ENCODE measurements at places on chromosomes 7 and 10.

GRCh38 chr10:90218846-90219245, 517.5 kb downstream of the KIF20B start:
- DNase-seq = no peak

- DNase-seq = no peak
Measured at GRCh38 chr10:43327171-43327570, 44.3 kb upstream of the FXYD4 start.

- DNase-seq = no peak
Measured at GRCh38 chr7:100894860-100895700, 608 bp downstream of the ACHE start.

DNA sequence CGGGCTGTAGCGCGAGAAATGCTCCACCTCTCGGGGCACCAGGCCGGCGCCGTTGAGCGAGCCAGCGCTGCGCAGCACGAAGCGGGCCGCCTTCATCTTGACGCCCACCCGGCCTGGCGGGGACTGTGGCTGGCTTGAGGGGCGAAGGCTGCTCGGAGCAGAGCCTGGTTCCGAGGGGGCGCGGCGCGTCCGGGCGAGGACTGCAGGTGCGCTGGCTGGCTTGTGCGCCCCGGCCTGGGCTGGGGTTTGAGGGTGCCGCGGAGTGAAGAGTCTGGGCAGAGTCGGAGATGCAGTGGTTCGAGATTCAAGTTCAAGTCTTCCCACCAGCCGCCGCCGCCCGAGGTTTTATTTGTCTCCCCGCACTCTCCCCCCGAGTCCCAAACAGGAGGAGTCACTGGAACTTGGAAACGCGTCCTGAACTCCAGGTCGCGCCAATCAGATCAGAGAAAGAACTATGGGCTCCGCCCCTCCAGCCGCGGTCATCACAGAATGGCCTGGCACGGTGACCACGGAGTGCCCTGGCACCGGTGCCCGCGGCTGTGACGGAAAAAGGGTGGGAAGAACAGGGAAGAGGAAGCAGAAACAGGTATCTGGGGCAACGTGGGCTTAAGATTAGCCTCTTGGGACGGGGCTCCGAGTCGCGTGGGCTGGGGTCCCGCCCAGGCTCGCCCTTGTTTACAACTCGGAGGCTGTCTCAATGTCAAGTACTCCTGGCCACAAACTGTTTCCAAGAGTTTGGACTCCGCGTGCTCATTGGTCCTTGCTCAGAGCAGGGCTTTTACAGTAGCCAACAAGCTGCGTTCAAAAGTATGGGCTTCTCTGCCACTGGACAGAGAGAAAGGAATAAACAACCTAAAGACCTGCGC, at the start of gene PDK4:
PDK4 (minus strand) TSS at position 319 of the 866 bp plus-strand sequence; CDS start at position 96, 223 bp downstream.
- no peak for DNase-seq

- DNase-seq = peak; percentile 12
Measured at GRCh38 chr10:60803433-60803832, 25.2 kb downstream of the CDK1 start.

GRCh38 chr7:100342765-100343164, 15.2 kb upstream of the PILRB start:
- DNase-seq = no peak

- DNase-seq = no peak
Measured at GRCh38 chr7:150383710-150384397, 4.7 kb downstream of the ZNF775 start.

GRCh38 chr7:125681508-125681907, 751.9 kb upstream of the POT1 start:
- DNase-seq = no peak

GRCh38 chr10:96244354-96244753, 27.0 kb downstream of the BLNK start:
- no peak for DNase-seq

- DNase-seq = peak; percentile 38
Measured at GRCh38 chr10:32957341-32958084, 517 bp downstream of the ITGB1 start.

DNA sequence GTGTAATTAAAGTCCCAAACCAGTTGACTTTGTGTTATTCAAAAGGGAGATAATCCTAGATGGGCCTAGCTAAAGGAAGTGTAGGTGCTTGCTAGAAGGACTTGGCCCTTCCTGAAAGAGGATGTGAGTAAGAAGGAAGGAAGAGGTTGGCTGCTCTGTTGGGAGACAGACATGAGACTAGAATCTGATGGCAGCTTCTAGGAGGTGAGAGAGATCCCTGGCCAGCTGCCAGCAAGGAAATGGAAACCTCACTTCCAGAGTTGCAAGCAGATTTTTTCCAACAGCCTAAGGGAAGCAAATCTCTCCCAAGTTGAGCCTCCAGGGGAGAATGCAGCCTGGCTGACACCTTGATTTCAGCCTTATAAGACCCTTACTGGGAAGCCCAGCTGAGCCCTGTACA, 368.4 kb upstream of the ZMIZ1 start:
- DNase-seq = no peak

DNA sequence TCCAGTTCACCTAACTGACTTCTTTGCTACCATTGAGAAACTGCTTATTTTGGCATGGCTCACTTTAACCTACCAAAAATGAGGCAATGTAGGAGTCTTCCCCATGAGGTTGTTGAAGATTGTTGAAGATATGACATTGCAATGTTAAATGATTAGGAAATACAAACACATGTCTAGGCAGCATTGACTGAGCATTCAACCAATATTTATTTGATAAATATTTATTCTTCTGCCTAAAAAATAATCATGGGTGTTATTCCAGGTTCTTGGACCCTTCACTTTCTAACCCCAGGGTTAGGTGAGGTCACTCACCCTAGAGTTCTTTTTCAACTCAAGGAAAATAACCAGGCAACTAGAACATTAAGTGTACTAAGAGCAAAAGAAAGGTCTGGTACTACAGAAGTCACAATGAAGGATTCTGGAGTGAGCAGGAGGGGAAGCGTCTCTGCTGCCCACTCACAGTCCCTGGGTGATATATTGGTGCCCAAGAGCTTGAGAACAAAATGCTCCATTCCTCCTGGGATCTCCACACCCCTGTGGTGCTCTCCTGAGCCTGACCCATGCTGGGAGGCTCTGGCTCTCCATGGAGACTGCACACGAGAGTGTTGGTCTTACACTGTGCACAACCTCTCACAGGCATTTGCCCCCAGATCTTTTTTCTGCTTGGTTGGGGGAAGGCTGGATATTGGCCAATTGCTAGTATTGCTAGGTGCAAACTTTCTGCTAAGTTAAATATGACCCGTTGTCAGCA, 123.4 kb downstream of the SPAG6 start:
- no peak for DNase-seq

DNA sequence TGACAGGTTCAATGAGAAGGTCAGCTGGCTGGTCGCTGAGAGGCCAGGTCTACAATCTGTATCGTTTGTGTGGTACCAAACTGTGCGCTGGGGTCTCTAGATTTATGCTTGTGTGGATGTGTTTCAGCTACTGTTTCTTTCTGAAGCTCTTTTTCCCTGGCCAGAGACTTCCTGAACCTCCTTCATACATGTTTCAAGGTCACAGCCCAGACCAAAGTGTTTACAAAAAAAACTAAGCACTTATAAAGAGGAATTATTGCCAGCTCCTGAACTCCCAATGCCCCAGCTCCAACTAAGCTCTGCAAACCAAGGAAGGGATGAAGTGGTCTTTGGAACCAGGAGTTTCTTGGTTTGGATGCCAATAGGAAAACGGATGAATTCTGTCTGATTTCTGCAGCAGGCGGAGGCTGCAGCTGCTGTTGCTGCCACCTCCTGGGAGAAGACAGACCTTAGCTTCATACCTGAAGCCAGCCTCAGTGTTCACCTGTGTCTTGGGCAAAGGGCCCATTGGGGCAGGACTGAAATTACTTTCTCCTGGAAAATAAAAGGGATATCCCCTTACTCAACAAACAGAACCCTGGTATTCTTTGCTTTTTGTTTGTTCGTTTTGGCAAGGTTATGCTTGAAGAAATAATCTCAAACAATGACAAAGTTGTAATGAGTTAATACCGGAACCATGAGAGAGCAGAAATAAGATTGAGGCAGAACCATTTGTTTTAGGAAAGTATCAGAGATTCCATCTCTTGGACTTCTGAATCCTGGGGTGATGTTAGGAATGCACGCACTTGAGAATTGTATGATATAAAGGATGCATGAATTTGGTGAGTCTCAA, 24.6 kb upstream of the MKLN1 start:
- DNase-seq = no peak

GRCh38 chr7:140639366-140640053, 1.1 kb downstream of the DENND2A start:
- no peak for DNase-seq

DNA sequence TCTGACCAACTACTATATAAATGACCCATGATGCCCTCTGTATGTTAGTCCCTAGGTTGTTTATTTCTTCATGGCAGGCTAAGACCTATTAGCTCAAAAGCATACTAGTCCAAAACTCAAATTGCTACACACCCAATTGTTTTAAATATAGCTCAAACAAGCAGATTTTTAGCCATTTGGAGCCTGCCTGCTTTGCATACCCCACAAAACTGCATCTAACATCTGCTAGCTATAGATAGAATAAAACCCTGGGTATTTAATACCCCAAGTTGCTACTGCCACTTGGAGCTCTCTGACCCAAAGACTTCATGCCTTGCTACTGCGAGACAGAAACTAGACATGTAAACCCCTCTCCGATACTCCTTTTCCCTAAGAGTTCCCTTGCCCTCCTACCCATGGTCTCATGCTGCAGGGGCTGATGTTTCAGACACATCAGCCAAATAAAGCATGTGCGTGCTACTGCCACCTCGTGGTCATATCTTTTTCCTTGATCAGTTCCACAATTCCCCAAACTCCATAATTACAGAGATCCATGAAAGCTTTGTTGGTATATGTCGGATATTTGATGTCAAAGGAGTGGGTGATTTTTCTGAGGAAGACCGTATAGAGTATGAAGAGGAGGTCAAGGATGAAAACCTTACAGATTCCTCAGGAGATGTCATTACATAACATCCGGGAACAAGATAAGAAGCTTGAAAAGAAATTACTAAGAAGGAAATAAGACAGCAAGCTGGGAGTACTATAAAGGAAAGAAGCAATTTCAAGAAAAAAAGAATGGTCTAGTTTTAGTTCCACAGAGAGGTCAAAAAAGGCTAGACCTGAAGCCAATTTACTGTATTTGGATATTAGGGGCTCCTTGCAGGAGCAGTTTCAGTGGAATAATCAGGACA, 386.6 kb downstream of the SH2D4B start:
- no peak for DNase-seq

GRCh38 chr10:99906470-99906869, 103.3 kb downstream of the DNMBP start:
- DNase-seq = no peak

GRCh38 chr7:15411019-15411418, 150.8 kb downstream of the AGMO start:
- no peak for DNase-seq

DNA sequence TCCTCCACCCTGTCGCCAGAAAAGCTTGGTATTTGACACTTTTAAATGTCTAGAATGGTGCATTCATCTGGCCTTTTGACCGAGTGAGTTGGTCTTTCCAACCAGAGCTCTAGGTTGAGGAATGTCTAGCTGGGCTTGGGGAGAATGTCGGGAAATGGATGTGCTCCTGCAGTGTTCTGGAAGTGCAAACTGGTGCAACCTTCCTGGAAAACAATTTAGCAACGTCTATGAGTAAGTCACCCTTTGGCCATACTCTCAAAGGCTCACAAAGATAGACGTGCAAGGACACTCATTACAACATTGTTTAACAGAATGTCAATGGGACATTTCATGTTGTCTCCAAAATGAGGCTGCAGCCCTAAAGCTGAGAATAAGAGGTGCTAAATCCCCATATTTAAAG, 12.2 kb upstream of the NMT2 start:
- DNase-seq = no peak

- DNase-seq = no peak
Measured at GRCh38 chr7:84100866-84101265, 93.7 kb downstream of the SEMA3A start.

- no peak for DNase-seq
Measured at GRCh38 chr7:109873296-109873695, 1217.6 kb upstream of the LRRN3 start.

DNA sequence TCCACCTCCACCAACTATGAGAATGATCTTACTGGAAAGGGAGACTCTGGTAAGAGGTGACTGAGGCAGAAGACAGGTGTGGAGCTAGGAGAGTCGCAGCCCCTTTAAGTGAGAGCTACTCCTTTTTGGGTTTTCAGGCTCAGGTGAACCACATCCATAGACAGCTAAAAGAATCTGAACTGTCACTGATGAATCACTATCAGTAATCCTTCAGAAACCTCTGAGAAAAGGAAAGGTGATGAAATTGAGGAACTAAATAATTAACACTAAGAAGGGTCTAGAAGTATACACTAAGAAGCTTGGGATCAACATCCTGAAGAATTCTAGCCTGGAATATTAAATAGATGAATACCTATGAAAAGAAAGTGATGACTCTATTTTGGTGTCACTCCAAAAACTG, 83.0 kb downstream of the SORBS1 start:
- DNase-seq = no peak

DNA sequence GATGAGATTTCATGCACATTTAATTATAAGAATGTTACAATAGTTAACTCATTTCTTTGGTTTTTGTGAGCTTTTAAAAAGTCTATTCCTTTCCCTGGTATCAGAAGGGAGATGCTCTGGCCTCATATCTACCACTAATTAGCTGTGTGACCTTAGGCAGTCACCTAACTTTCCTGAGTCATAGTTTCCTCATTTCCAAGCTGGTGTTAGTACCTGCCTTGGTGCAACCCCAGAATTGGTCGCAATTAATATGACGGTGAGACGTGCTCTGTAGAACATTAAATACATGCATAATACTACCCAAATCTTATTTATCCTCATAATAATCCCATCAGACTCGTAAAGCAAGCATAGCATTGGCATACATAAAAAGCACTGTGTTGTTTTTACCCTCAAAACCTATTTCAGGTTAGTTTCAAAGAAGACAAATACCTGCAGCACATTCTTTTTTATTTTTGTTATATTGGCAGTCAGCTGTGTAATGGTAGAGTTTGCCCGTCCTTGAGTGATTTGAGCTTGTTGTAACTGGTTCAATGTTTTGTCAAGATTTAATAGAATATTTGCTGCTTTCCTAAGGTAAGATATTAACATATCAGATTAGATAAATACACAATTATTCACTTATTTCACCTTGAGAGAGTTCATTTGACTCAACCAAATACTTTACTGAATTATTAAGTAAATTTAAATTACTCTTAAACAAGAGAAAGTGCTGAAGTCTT, 31.0 kb upstream of the LAMB1 start:
- DNase-seq = no peak

- no peak for DNase-seq
Measured at GRCh38 chr7:100077205-100077604, 4.3 kb downstream of the ZNF3 start.

GRCh38 chr10:47256751-47257336, 43.2 kb upstream of the GDF10 start:
- no peak for DNase-seq

DNA sequence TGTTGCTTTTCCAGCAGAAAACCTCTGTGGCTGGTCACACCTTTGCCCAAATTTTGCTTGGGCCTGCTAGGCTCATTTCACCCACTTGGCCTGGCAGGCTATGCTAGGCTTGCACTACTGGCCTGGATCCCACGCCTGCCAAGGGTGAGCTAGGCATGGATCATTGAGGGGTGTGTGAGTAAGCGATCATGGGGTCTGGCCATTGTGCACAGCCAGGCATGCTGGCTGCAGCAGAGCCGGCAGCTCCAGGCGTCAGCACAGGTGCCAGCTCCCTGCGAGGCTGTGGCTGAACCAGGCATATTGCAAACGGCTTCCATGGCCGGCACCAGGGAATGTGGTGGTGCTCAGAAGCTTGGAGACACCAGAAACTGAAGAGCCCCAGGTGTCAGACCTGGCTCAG, 19.2 kb downstream of the CFAP70 start:
- no peak for DNase-seq

- DNase-seq = no peak
Measured at GRCh38 chr7:47535704-47536628, 45.9 kb downstream of the TNS3 start.
